ENCODE measurements at places on chromosomes 2 and 18. TPM values are rescaled to one million over a fixed set of nuclear protein-coding genes. Genes with fewer than 3 reads are reported as not detected.

DNA sequence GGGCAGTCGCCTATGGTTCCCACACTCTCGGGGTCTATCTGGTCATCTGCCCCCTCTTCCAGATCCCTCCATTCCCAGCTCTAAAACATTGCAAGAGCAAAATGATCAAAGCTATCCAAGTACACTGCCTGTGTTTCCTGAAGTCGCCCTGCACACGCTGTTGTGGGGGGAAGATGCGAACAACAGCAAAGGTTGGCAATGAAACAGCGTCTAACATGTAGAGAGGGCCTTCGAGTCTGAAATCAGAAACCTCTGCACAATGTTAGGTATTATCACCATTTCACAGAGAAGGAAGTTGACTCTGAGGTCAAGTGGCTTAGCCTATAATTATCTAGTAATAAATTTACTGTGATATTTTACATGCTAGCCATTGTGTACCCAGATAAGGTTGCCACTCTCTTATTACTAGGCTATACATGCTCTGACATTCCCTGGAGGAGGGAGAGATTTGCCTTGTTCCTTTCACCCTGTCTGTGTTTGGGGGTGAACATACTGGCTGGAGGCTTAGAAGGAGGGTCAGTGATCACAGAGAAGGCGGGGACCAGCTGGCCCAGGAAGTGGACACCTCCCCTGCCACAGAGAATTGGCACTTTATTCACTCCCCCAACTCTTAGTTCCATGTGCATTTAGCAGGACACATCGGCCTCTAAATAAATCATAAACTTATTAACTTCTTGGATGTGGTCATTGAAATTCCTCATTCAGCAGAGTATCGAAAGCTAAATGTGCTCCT, 36.8 kb downstream of the KCTD1 start:
- no peak for DNase-seq

GRCh38 chr2:169363560-169364150, 1.3 kb upstream of the LRP2 start:
- DNase-seq: no peak

GRCh38 chr2:111689941-111690340, 194.1 kb downstream of the ANAPC1 start:
- no peak for DNase-seq

GRCh38 chr2:216839688-216840087, 20.2 kb downstream of the TNP1 start:
- no peak for DNase-seq

DNA sequence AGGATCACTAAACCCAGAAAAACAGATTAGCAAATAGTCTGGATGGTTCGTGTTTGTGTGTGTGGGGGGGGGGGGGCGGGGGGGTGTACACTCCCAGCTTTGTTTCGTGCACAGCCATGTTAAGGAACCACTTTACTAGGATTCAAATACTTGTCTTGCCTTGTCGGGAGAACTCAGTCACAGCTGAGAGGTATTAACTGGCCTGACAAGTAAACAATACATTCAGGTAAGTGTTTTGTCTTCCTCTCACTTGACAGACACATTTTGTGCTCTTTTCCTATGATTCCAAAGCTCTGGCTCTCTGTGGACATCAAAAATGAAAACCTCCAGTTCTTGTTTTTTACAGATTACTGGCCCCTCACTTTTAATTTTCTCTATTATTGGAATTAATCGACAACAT, 173.5 kb downstream of the LRP1B start:
- DNase-seq: no peak

GRCh38 chr2:113187771-113188170, 14.0 kb downstream of the PSD4 start:
- DNase-seq: no peak

Gene KCNG2
- not detected for total RNA-seq

DNA sequence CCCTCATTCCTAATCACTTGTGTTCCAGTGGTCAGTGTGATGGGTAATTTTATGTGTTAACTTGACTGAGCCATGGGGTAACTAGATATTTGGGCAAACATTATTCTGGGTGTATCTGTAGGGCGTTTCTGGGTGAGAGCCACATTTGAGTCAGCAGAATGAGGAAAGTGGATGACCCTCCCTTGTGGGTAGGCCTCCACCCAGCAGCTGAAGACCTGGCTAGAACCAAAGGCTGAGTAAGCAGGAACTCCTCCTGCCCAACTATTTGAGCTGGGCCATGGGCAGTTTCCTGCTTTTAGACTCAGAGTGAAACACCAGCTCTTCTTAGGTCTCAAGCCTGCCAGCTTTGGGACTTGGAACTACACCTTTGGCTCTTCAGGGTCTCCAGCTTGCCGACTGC, 141.8 kb downstream of the ACKR3 start:
- DNase-seq: no peak

DNA sequence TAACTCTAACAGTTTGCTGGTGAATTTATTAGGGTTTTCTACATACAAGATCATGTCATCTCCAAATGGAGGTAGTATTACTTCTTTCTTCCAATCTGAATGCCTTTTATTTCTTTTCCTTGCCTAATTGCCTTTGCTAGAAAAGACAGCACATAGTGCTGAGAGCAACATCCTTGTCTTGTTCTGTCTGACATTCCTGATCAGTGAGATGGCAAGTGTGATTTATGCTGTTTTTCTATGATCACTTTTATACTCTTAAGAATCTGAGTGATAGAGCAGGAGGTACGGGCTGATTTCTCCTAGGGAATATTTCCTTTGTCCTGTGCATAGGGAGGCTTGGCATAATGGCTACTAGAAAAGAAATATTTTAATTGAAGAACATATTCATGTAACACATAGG, 17.3 kb downstream of the LYPD6B start:
- no peak for DNase-seq

DNA sequence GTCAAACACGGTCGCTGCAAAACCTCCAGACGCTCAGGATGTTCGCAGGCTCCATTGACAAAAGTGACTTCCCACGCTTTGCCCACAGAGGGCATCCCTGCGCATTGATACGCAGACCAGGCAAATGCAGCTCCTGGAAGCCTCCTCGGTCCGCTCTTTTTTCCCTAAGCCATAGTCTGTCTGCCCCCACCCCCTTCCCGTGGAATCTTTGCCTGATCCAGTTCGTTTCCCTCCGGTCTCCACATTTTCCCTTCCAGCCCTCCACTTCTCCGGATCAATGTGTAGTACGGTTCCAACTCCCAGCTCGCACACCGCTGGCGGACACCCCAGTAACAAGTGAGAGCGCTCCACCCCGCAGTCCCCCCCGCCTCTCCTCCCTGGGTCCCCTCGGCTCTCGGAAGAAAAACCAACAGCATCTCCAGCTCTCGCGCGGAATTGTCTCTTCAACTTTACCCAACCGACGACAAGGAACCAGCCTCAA, at the start of gene DCC:
Gene DCC, plus strand, starts transcription at position 307 of the 481 bp plus-strand sequence. CDS start 591 bp downstream, outside the sequence.
- no peak for DNase-seq

Gene CIB4
- total RNA-seq: not detected

Gene ZNF521
- 14.5 TPM for total RNA-seq

GRCh38 chr2:232870018-232870765, at the start of gene SNORC:
Gene SNORC (plus strand): TSS chr2:232870264. CDS start chr2:232870342, 78 bp downstream.
- no peak for DNase-seq

DNA sequence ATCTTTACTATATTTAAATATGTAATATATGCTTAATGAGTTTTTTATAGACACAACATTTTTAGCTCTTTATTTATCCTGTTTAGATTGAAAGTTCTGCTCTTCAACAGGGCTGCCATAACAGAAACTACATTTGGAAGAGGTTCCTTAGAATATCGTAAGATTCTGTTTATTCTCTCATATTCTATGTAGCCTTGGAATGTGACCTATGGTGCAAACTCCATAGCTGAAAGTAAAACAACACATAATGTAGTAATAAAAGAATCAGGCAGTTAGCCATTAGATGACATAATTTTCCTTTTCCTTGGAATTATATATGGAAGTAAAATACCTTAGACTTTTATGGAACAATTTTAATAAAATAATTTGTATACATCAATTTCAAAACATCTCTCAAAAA, 91.3 kb downstream of the ZNF804A start:
- no peak for DNase-seq

DNA sequence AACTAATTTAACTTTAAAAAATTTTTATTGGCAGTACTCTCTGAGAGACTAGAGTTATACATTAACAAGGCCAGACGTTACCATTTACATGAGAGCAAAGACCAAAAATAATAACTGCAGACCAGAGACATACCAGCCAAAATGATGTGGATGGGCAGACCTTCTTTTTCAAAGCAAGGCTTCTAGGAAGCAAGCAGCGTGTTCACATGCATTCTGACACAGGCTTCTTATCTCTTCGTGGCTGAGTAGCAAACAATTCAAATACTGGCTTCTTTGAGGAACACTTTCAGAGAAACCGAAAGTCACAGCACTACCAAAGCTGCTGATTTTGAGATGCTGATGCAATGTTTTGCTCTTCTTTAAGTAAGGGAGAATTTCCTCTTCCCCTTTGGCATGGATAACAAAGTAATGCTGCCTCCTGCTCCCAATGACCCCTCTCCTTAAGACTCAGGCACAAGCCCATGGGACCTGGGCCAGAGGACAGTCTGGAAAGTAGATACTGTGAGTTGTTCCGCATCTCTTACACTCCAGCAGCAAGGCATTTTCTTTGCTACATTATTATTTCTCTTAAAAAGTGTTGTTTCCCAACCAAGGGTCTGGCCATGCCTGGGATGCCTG, 181.9 kb downstream of the MREG start:
- DNase-seq: no peak

DNA sequence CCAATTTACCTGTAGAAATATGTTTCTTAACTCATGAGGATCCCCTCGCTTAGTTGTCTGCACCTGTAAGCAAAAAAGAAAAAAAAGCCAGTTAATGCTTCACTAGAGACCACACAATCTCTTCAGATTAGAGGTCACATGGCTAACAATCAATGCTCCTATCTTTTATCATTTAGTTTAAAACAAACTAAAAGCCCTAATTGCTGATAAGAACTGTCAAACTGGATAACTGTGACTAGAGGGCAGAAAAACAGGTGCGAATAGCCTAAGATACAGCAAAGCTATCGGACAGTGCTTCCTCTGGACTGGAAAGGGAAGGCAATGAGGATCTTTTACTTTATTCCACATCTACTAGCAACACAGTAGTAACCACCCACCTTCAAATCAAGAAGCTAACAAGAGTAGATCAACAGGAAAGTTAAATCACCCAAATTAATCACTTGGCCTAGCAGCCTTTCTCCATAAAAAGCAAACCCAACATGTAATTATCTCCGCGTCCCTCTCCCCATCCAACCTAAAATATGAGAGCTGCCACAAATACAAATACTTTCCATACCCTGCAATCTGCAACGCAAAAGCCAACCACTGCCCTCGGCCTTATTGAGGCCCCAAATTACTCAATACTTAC, 734 bp downstream of the SLC25A12 start:
- DNase-seq: no peak

DNA sequence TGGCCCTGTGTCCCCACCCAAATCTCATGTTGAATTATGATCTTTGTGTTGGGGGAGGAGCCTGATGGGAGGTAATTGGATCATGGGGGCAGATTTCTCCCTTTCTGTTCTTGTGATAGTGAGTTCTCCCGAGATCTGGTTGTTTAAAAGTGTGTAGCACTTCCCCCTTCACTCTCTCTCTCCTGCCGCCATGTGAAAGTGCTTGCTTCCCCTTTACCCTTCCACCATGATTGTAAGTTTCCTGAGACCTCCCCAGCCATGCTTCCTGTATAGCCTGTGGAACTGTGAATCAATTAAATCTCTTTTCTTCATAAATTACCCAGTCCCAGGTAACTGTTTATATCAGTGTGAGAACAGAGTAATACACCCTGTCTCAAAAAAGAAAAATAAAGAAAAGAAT, 25.5 kb downstream of the LRRFIP1 start:
- DNase-seq: no peak

Gene NYAP2
- total RNA-seq: not detected
